Umbilical cord (tissue), 2 donors: ENCODE measurements at places on chromosomes 5 and 9. TPM values are rescaled to one million over a fixed set of nuclear protein-coding genes. Genes with fewer than 3 reads are reported as not detected.

The AGXT2 gene
- 2.2 TPM for total RNA-seq

The NEUROG1 gene
- total RNA-seq = not detected

The TAF11L10 gene
- 16.4 TPM for total RNA-seq

The COL5A1 gene
- 1,367 TPM for total RNA-seq

The GDA gene
- 6.0 TPM for total RNA-seq

The FBXL7 gene
- total RNA-seq = 7.9 TPM

The RBM27 gene
- total RNA-seq = 25.0 TPM

The PCA3 gene
- 8.4 TPM for total RNA-seq

The MAN2A1 gene
- 69.8 TPM for total RNA-seq

GRCh38 chr9:130444565-130445221 is at the start of gene ASS1:
Gene ASS1 (plus strand): TSS chr9:130444961. CDS start chr9:130452229, 7,268 bp downstream.
- peak; percentile 25 for DNase-seq

DNA sequence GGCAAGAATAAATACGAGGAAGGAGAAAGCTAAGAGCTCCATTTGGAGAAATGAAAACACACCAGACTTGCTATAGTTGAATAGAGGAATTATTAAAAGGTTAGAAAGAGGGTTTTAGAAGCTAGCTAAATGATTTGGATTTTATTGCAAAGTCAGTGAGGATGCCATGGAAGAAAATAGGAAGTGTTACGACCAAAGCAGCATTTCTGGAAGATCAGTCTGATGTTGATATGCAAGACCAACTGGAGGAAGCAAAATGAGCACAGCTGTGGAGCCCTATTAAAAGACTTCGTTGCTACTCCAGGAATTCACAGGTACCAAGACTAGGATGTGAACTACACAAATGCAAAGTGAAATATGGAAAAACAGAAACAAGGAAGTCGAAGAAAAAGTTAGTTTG is 2.1 kb downstream of the DHX29 start:
- no peak for DNase-seq

DNA sequence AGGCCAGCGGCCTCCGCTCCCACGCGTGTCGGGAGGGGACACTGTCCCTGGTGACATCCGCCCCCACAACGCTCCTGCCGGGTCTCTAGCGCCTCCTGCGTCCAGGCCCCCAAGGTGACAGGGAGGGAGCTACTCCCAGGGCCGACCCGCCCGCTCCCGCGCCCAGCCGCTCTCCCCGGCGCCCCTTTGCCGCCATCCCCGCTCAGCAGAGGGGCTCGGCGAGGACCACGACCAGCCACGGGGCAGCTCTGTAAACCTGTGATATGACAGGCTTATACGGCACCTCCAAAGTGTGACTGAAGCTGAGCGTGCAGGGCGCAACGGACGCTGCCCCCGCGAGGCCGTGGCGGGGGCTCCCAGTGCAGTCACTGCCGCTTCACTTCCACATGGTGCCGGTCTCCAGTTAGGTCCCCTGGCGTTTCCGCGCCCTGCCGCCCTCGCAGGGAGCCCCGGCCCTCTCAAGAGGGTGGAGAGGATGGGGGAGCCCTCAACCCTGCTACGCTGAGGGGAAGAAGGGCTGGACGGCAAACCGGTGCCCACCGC is 978 bp upstream of the ADCY2 start:
- DNase-seq = no peak

GRCh38 chr9:111961009-111961408 is 64.4 kb downstream of the UGCG start:
- no peak for DNase-seq

DNA sequence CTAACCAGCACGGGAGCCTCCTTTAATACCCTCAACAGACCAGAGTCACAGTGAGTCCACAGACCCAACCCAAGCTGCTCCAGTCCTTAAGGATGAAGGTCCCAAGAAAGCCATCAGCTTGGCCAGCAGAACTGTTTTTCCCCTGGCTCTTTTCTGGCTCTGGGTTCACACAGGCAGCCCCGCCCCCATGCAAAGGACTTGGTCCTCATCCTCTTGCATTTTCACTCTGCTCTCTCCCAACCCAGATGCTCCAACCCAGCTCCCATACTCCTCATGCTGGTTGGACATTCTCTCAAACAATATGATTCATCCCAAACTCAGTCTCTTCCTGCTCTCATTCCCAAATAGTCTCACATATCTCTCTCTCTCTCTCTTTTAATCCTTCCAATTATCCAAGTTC is 74.2 kb upstream of the SPOCK1 start:
- DNase-seq = no peak

- no peak for DNase-seq
Observed at GRCh38 chr9:125547368-125547767, 159.6 kb downstream of the MAPKAP1 start.

DNA sequence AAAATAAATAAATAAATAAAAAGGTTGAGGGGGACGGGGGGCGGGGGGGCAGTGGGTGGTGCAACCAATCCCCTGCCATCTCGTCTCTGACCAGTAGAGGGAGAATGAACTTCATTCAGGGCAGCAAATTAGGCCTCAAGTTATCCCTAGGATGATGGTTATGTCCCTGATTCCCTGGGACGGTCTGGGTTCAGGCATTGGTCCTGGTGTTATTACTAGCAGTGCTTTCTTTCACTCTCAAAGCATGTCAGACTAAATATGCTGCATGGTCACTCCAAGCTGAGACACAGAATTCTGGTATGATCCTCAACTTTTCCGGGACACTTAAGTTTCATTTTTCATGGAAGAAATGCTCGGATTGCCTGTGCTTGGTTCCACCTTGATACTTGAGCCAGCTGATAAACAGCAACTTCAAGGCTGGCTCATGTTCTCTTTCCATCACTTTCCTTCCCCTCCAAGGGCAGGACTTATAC is 59.4 kb downstream of the DAP start:
- no peak for DNase-seq

GRCh38 chr5:167008705-167009104 is 1282.7 kb upstream of the WWC1 start:
- DNase-seq = peak; percentile 93

DNA sequence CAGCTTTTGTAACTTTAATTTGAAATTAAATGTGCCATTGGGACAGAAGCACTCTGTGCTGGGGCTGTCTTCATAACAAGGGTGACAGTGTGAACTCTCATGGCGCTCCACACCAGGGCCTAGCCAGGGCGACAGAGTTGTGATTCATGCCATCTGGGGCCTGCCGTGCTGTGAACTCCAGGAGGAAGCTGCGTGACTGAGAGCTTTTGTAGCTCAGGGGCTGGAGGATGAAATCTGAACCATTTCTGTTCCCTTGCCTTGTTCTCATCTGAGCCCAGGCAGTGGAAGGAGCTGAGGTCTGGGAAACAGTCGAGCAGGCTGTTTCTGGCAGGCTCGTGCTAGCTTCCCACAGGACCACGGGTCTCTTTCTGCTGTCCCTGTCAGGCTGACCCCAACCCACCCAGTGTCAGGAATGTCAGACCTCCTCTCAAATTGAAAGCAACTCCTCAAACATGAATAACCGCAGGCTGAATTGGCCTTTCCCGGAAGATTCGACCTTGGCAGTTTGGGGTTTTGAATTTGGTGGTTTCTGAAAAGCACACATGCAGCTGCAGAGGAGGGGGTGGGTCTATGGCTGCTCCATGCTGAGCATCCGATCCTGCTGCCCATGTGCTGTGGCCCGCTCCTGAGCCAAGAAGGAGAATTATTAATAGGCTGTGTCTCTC is 69.2 kb upstream of the RPS23 start:
- DNase-seq = peak; percentile 71

- DNase-seq = no peak
Observed at GRCh38 chr9:36780186-36780585, 207.5 kb downstream of the MELK start.

DNA sequence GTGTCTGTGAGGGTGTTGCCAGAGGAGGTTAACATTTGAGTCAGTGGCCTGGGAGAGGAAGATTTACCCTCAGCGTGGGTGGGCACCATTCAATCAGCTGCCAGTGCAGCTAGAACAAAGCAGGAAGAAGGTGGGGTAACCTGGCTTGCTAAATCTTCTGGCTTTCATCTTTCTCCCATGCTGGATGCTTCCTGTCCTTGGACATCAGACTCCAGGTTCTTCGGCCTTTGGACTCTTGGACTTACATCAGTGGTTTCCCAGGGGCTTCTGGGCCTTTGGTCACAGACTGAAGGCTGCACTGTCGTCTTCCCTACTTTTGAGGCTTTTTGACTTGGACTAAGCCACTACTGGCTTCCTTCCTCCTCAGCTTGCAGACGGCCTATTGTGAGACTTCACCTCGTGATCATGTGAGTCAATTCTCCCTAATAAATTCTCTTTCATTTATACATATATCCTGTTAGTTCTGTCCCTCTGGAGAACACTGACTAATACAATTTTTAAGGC is 38.1 kb downstream of the PBX3 start:
- no peak for DNase-seq

- no peak for DNase-seq
Observed at GRCh38 chr5:156681265-156681664, 168.8 kb upstream of the PPP1R2B start.

GRCh38 chr9:128215491-128216409 is 12.6 kb downstream of the DNM1 start:
- peak; percentile 65 for DNase-seq

GRCh38 chr5:170491479-170491878 is 12.3 kb upstream of the KCNIP1 start:
- peak; percentile 63 for DNase-seq

GRCh38 chr5:160363660-160364395 is 6.6 kb downstream of the C1QTNF2 start:
- DNase-seq = no peak

DNA sequence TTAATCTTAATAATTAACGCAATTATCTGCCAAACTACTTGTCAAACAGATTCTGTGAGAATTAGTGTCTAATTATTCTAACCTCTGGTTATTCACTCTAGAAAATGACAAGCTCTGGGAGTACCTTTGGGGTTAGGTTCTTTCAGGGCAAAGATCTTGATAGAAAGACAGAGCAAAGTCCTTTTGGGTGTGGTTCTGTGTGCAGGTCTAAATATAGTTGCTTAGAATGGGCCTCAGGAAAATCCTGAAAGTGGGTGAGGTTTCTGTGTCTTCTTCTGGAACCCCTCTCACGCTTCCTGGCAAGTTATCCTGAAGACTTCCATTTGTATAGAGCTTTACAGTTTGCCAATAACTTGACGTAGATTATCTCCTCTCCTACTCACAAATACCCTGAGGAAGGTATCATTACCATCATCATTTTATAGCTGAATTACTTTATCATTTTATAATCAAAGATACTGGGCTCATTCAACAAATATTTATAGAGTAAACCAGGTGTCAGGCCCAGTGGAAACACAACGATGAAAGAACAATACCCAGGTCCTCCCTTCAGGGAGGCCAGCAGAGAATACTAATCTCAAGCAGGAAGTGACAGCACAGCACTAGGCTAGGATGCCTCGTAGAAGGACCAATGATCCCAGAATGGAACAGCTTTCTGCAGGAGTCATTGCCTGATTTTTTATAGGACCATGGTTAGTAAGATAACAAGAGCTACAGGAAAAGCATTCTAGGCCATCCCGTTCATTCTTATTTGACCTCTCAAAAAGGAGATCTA is 27.6 kb upstream of the LHFPL2 start:
- no peak for DNase-seq

DNA sequence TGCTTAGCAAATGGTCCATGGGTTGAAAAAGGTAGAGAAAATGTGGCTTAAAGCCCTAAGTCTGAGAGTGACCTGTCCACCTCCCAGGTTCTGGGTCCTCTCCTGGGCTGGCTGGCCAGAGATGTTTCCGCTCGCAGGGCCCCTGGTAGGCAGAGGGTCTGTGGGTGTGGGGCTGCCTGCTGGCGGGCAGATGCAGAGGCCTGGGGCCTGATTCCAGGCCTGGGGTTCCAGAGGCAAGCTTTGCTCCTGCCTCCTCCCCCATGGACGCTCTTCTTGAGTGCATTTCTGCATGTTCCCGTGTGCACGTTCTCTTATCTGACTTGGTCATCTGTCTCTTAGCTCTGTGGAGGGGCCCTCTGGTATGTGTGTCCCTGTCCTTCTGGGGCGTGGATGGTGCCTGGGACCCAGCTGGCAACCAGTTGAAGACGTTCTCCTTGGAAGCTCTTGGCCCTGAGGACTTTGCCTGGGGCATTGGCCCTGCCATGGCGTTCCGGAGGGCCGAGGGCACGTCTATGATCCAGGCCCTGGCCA is 3.8 kb downstream of the MIGA2 start:
- no peak for DNase-seq

- DNase-seq = peak; percentile 95
Observed at GRCh38 chr9:12813960-12814876, 39.4 kb downstream of the LURAP1L start.

GRCh38 chr5:114362977-114363761 is 1.3 kb downstream of the KCNN2 start:
- DNase-seq = peak; percentile 22

GRCh38 chr9:105912863-105913516 is 218.6 kb downstream of the TMEM38B start:
- DNase-seq = no peak

DNA sequence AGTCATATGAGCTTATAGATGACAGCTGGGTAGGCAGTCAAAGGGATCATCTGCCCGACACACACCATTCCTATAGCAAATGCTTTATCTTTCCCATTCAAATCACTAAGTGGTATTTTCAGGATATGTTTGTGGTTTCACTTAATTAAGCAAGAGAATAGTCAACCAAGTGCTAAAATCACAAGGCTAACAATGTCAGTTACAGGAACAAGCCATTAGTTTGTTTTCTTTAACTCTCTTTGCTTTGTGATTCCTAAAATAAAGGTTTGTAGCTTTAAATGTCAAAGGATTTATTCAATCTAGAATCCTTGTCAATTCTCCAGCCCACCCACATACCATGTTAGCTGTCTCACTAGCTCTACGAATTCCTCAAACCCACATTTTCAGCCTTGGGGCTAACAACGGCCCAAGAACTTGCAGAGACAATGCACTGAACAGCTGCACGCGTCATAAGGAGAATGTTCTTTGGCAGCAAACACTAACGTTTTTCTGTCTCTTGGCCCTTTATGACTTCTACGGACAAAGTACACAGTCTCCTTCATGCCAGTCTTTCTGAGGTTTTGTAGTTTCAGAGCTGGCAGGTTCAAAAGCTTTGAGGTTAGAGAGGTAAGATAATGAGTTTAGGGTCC is 56.6 kb downstream of the ELAVL2 start:
- no peak for DNase-seq

GRCh38 chr5:55711507-55712022 is 559 bp downstream of the SLC38A9 start:
- DNase-seq = no peak

DNA sequence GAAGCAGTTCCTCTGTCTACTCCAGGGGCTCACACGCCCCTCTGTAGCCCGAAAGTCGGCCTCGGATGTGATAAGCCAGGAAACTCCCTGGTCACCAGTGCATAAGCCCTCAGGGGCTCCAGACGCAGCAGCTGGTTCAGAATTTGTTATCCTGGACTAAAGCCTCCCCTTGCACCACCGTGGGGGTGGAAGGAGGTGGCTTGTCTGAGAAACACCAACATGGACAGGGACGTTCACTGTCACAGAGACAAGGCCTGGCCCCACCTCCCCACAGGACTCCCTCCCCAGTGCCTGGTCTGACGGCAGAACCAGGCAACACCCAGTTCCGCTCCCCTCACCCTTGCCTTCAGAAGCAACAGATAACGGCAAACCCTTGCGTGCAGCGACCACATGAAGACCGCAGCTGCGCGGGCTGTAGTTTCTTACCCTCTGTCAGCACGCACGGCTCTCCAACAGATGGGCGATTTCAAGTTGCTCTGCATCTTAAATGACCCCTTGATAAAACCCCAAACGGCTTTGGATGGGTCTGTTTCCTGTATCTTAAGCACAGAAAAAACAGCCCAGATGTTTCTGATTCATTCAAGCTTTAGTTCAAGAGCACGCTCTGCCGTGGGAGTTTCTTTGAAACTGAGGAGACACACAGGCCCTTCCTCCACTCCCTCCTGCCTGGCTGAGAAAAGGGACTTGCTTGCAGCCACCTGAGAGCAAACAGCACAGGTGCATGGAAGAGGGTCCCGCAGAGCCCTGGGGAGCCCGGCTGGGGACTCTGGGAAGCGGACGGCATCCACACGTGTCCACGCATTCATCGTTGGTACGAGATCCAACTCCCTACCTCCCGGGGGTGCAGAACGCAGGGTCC is 44.7 kb upstream of the NKD2 start:
- DNase-seq = peak; percentile 97
